ENCODE measurements at places on chromosomes 7 and 10. TPM values are rescaled to one million over a fixed set of nuclear protein-coding genes. Genes with fewer than 3 reads are reported as not detected.

Gene KIAA1549
- total RNA-seq: 1.3 TPM

Gene BHLHA15
- total RNA-seq: 1.8 TPM

Gene ERVW-1
- total RNA-seq: not detected

Gene NME8
- not detected for total RNA-seq

Gene ASAH2
- total RNA-seq: 7.3 TPM

Gene CLRN3
- total RNA-seq: not detected

Gene EN2
- total RNA-seq: not detected
